IPS-NIHi11 (cell line): ENCODE measurements at places on chromosomes 11 and 22.
A peak's percentile ranks its signal among the peaks of the same experiment; 100 is the strongest.

DNA sequence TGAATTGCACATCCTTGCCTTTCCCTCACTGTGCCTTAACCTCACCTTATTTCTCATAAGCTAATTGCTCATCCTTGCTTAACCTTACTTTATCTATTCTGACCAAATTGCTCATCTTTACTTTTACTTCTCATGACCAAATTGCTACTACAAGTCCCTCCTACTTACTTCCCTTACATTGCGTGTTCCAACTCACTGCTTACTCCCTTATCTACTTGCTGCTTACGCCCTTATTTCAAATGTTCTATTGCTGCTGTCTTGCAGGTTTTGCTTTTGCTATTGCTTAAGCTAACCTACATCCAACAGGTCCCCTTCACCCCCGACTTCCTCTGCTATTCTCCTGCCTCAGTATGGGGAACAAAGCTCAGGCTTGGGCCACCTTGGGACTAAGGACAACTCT, 8.0 kb downstream of the OR8B2 start:
- DNase-seq, result no peak

- DNase-seq, result no peak
Observed at GRCh38 chr11:10125522-10126133, 168.4 kb downstream of the SBF2 start.

- no peak for DNase-seq
Observed at GRCh38 chr11:9688716-9689511, 25.0 kb downstream of the SWAP70 start.

GRCh38 chr11:67281552-67282150, 7.5 kb upstream of the ANKRD13D start:
- no peak for DNase-seq

- no peak for DNase-seq
Observed at GRCh38 chr11:19602406-19602805, 110.2 kb upstream of the NAV2 start.

DNA sequence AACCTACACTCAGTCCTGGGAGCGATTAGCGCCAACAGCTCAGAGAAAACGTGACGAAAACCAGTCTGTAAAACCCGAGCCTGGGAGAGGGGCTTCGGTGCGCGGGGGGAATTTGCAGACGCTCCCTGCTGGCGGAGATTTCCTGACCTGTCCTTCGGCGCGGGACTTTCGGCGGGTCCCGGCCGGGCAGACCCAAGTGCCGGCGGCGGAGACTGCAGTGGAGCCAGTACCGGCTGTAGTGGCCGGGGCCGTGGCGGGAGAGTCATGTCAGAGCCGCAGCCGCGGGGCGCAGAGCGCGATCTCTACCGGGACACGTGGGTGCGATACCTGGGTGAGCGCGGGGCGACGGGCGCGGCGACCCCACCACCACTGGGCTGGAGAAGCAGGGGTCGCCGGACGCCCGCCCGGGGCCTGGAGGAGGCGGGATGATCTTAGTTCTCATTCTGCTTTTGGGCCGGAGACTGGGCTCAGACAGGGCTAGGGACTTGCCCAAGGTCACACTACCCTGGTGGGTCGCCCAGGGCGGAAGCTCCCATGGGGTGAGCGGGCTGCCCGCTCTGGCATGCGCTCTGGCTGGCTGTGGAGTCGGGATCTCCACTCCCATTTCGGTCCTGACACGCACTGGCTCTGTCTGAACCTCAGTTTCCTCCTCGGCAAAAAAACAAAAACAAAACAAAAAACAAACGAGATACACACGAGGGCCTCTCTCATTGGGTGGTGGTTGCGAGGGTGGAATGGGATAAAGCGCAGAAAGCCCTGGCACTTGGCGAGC, at the start of gene MTFP1:
MTFP1 (plus strand) TSS at position 153 of the 772 bp plus-strand sequence; CDS start at position 265, 112 bp downstream.
- peak; percentile 88 for DNase-seq

- peak; percentile 69 for DNase-seq
Observed at GRCh38 chr22:50531962-50532674, 2.3 kb upstream of the TYMP start.

DNA sequence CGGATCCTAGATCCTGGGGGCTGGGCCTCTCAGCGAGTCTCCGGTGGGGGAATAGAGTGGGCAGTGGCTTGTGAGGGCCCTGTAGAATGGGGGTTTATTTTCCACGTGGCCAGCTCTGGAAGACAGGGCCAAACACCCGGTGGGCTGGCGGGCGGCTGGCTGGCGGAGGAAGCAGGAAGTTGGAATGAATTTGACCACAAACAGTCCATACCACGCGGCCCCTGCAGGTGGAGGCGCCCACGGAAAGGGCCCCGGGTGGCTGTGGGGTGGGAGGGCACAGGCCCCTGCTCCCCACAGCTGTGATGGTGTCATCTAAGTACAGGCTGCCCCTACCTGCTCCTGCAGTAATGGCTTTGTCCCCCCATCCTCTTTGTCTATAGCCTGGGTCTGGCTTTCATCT, 15.1 kb downstream of the MCAT start:
- DNase-seq, result no peak

- peak; percentile 93 for DNase-seq
Observed at GRCh38 chr11:17389211-17389956, 925 bp upstream of the KCNJ11 start.

DNA sequence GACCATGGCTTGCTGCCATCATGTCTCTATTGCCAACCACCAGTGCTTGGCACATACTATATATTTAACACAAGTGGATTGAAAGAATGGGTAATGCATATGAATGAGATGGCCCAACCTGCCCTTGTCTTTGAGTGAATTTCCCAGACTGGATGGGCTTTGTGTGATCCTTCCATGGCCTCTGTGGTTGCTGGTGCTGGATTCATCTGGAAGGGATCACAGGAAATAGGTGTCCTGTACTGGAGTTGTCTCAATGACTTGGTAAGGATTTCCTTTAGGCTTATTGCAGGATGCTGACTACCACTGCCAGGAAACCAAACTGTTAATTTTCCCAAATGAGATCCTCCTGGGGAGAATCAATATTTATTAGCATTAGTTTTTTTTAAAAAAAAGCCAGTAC, 328.6 kb downstream of the TMEM135 start:
- DNase-seq, result no peak

GRCh38 chr11:85810871-85811611, at the start of gene SYTL2:
SYTL2 (minus strand) TSS chr11:85811141; CDS start chr11:85757725, 53,416 bp downstream.
- peak; percentile 93 for DNase-seq

DNA sequence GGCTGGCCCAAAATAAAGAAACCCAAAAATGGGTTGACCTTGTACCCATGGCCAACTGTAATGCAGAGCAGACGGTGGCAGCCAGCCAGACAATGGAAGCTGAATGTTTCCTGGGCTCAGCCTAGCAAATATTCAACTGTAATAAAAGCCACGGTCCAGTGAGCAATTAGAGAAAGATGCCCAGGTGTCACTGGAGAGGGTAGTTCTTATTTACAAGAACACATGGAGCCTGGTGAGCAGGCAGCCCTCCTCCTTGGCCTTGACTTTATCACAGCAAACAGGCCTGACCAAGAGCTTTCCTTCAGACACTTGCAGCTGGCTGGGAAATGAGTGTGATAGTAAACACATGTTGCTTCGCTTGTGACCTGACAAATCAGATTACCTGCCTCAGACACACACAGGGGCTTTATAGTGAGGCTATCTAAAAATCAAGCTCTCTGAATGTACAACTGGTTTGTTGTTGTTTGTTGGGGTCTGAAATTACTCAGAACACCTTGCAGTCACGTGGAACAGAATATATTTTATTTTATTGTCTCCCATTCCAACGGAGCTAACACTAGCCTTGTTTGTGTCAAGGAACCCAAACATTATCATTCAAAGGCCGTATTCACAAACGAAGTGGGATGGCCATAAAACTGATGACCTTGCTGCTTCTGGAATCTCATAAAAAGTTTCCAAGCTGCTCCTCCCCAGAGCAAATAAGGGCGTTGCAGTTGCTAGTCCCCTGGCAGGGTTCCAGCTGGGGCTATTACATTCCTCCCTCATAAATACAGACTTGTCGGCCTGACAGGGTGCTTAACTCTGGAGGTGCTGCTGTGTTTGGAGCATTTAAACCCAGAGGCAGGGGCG, 161.1 kb downstream of the BBOX1 start:
- DNase-seq, result peak; percentile 57

DNA sequence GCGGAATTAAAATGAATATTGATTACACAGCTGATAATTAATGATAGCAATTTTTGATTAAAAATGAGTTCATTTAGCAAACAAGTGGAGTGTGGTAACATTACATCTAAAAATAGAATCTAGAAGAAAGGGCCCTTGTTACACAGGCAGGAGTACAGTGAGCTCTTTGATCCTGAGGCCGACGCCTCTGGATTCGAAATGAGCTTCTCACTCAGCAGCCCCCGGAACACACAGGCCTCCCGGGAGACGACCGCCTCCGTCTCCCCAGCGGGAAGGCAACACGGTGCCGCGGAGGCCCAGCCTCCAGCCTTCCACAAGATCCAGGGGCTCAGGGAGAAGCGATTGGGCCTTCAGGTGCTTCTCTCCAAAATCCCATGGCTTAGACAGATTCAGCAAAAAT, 379.1 kb downstream of the BRD1 start:
- no peak for DNase-seq

DNA sequence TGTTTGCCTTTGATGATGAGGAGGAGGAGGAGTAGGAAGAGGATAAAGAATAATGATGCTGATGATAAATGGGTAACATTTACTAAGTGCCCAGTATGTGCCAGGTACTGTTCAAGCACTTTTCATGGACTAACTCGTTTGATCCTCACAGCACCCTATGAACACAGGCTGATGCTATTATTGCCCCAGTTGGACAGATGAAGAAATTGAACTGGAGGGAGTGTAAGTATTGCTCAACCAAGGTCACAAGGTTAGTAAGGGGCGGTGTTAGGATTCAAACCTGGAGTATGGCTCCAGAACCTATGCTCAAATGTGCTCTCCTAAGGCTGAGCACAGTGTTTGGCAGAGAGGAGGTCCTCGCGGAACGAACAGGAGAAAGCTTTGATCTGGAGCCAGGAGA, 78.6 kb downstream of the SYN3 start:
- no peak for DNase-seq

DNA sequence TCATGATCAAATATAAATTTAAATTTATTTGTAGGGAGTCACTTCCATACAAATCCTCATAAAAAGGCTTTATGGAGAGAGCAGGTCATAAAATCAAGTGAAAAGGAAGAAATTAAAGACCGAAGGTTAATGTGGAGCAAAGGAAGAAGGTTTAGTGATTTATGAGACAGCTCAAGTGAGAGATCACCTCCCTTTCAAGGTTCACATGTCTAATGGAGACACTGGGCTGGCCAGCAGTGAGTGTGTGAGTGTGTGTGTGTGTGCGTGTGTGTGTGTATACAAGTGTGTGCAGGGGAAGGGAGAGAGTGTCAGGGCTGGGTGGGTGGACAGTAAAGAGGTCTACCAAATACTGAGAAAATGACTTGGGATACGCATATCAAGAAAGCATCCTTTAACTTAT, 251.2 kb downstream of the FAT3 start:
- DNase-seq, result no peak

GRCh38 chr11:10657308-10658271, 36.0 kb downstream of the IRAG1 start:
- DNase-seq, result no peak

- no peak for DNase-seq
Observed at GRCh38 chr22:47474464-47474863, 712.0 kb downstream of the TBC1D22A start.

DNA sequence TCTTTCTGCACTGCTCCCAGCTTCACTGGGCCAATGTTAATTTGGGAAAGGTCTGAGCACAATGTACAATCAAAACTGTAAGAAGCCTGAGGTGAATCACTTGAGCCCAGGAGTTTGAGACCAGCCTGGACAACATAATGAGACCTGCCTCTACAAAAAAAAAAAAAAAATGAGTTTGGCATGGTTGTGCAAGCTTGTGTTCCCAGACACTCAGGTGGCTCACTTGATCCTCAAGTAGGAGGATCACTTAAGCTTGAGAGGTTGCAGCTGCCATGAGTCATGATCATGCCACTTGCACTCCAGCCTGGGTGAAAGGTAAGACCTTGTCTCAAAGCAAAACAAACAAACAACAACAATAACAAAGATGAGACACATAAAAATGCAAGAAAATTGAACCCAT, 38.6 kb upstream of the SC5D start:
- no peak for DNase-seq

- no peak for DNase-seq
Observed at GRCh38 chr22:47918276-47918921, 1155.9 kb downstream of the TBC1D22A start.

- DNase-seq, result no peak
Observed at GRCh38 chr22:46971099-46971763, 208.8 kb downstream of the TBC1D22A start.

GRCh38 chr22:27677905-27678458, 123.6 kb downstream of the MN1 start:
- DNase-seq, result no peak

- DNase-seq, result peak; percentile 65
Observed at GRCh38 chr22:46681010-46681409, 57.0 kb downstream of the CERK start.

- DNase-seq, result peak; percentile 52
Observed at GRCh38 chr11:133156986-133157745, 375.1 kb downstream of the OPCML start.

DNA sequence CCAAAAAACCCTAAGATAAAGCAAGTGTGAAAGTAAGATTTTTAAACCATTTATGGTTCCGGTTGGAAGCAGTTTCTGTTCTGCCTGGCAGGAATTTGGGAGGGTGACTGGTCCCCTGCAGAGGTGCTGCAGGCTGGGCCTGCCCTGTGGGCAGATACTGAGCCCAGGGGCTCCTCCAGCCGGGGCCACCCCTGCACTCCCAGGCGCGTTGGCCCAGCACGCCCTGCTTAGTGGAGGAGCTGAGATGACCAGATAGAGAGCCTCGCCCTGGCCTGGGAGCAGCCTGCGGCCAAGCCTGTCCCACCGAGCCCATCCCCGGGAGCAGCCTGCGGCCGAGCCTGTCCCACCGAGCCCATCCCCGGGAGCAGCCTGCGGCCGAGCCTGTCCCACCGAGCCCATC, 8.0 kb downstream of the PHLDA2 start:
- DNase-seq, result peak; percentile 50

GRCh38 chr11:103668859-103669258, 367.6 kb upstream of the DDI1 start:
- DNase-seq, result no peak

- DNase-seq, result peak; percentile 91
Observed at GRCh38 chr11:68841718-68842426, at the start of gene CPT1A. CPT1A (minus strand) TSS chr11:68841916; CDS start chr11:68815474, 26,442 bp downstream.

GRCh38 chr22:22720201-22720723, 75.8 kb downstream of the GGTLC2 start:
- peak; percentile 75 for DNase-seq

- DNase-seq, result no peak
Observed at GRCh38 chr22:49664891-49665290, 162.8 kb downstream of the BRD1 start.

GRCh38 chr22:37161443-37161842, 11.7 kb upstream of the IL2RB start:
- no peak for DNase-seq

GRCh38 chr11:1728931-1729691, 21.3 kb downstream of the IFITM10 start:
- no peak for DNase-seq
